ENCODE measurements at places on chromosomes 5 and 9.

- no peak for DNase-seq
These were observed 195.6 kb downstream of the SPOCK1 start for GRCh38 chr5:137303509-137303908.

- DNase-seq, result no peak
These were observed 2013.1 kb upstream of the CDH9 start for GRCh38 chr5:29051509-29051908.

DNA sequence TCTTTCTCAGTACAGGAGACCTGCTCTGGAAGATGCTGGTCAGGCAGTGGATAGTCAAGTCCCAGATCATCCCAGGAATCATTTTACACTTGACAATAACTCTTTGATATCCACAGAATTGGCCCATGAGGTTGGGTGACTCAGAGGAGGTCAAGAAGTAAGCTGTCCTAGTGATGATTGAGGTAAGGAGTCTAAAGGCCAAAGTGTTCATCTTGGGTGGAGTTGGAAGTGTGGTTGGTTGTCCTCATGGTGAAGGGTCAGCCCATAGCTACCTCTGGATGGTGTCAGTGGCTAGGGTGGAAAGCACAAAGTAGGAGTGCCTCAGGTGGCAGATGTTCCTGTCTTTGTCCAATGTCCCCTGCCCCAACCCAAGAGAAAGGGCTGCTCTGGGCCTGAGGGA, 24.1 kb upstream of the RCL1 start:
- no peak for DNase-seq

- DNase-seq, result no peak
These were observed 56.2 kb upstream of the APC start for GRCh38 chr5:112681481-112681908.

DNA sequence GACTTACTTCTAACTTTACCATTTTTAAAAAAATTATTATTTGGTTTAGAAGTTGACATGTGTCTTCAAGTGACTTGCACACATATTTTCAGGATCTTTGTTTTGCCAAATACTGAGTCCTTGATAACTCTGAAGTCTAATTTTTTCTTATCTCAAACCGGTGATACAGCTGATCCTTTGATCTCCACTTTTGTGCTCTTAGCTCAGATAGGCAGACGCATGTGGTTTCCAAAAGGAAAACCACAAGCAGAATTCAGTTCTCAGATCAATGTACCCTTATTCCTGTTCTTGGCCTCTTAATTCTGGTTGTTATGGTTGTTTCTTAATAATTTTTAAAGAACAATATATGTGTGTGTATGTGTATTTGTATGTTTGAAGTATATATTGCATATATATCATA, 238.3 kb upstream of the EDIL3 start:
- DNase-seq, result no peak

DNA sequence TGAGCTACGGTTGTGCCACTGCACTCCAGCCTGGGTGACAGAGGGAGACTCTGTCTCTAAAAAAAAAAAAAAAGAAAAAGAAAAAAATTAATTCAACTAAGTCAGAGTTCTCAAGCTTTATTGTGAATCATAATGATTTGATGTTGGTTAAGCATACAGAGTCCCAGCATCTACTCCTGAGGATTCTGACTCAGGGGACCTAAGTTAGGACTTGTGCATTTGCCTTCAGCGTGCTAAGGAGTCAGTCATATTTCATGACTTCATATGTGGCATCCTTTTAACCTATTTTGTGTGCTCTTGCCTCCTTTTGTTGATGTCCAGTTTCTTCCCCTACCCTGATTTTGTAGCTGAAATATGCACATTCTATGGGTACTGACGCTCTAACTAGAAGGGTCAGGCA, 2.9 kb downstream of the MYOZ3 start:
- DNase-seq, result no peak

- DNase-seq, result no peak
These were observed 349.5 kb downstream of the DRD1 start for GRCh38 chr5:175094461-175094860.

GRCh38 chr5:69004676-69005075, 89.1 kb upstream of the SLC30A5 start:
- no peak for DNase-seq

DNA sequence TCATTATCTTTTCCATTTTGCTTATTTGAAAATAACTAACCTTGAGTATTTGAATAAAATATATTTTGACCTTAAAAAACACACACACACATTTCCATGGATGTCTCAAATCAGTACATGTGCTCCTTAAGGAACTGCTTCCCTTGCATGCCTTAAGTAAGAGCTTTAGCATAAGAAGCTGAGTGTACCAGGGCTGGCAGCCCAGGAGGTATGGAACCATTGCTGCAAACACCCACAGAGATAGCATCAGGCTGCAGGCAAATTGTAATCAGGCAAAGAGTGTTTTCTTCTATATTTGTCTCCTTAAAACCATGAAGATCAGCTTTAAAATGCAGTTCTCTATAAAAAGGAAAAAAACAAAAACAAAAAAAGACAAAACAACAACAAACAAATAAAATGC, 160.6 kb downstream of the PLK2 start:
- no peak for DNase-seq

DNA sequence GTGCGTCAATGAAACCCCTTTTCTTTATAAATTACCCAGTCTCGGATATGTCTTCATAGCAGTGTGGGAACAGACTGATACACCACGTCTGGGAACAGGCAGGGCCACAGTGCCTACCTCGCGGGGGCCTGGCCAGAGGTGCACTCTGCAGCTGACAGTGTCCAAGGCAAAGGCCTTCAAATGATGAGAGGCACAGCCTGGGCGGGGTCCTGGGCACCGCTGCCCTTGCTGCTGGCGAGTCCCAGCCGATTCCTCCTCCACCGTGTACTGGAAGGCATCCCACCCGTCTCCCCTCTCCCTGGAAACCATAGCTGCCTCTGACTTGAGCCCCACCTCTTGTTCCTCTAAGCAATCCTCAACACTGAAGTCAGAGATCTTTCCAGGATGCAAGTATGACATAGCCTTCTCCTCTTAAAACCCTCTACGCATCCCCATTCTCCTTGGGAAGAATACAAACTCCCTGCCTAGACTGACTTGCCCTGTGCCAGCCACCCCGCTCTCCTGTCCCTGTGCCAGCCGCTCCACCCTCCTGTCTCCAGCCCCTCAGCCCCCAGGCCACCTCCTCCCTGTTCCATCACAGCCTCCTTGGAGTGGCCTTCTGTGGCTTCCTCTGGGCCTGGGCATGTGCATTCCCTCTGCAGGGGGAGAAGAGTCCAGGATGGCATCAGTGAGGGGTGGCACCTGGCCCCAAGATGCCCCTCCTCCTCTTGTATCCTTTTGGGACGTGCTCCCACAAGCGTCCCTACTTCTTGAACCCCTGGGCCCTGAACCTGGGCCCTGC, 8.1 kb upstream of the COL5A1 start:
- no peak for DNase-seq

- DNase-seq, result no peak
These were observed 265.6 kb downstream of the NSG2 start for GRCh38 chr5:174311121-174311520.

- DNase-seq, result no peak
These were observed 25.5 kb downstream of the OLFML2A start for GRCh38 chr9:124802426-124802825.

DNA sequence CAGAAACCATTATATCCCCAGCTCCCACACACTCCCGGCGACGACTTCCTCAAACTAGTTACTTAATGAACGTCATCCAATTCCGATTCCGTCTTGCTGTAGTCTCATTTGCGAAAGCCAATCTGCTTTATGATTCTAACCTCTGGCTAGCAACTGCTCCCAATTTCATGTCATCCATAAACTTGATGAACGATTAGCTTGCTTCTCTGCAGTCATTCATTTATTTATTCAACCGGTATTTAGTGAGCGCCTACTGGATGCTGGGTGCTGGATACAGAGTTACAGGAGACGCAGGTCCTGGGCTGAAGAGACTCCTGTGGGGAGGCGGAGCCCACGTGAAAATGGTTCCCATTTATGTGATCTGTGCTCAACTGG, 46.2 kb downstream of the TSPAN17 start:
- no peak for DNase-seq
